ENCODE measurements at places on chromosomes 3 and 15. TPM values are rescaled to one million over a fixed set of nuclear protein-coding genes. Genes with fewer than 3 reads are reported as not detected.

Gene SAMD7
- total RNA-seq = not detected

Gene MYO5C
- total RNA-seq = 2.1 TPM

Gene SLCO3A1
- total RNA-seq = 5.6 TPM

Gene SLC22A13
- total RNA-seq = 0.06 TPM

Gene NME9
- total RNA-seq = not detected

Gene WNT5A
- 6.9 TPM for total RNA-seq

Gene DAZL
- not detected for total RNA-seq

Gene CCDC50
- total RNA-seq = 87.8 TPM

DNA sequence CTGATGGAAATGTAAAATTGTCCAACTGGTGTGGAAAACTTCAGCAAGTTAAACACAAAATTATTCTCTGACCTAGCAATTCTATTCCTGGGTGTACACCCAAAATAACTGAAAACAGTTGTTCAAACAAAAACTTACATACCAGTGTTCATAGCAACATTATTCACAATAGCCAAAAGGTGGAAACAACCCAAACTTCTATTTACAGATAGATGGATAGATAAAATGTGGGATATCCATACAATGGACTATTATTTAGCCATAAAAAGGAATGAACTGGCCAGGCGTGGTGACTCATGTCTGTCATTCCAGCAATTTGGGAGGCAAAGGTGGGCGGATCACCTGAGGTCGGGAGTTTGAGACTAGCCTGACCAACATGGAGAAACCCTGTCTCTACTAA, 6.9 kb upstream of the VWA5B2 start:
- DNase-seq = no peak
- no peaks in the 10 kb centered on the region for H3K4me1 ChIP-seq
- H3K27me3 ChIP-seq = no peaks in the 10 kb centered on the region
- no peaks in the 10 kb centered on the region for H3K36me3 ChIP-seq
- H3K27ac ChIP-seq = no peak overlapping the region

DNA sequence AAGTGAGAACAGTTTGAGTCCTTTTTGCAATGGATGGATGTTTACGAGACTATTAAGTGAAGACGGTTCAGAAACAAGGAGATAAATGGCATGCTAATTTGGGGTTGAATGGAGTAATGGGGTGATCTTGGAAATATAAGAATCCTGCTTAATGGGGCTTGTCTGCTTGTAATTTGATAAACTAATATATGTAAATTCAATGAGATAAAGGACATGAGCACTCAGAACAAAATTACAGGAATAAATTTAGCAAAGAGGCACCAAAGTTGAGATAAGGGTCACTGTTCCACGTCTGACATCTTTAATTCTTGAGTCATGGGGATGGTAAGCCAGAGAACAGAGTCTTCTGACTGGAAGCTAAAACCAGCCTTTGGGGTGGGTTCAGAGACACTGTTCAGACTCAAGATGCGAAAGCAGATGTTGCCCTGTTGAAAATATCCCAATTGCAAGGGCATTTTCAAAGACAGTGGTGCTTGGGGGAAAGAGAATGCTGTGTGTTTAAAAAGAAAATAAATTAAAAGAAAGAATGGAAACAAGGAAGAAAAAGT, 67.8 kb upstream of the CHRNB4 start:
- no peaks in the 10 kb centered on the region for H3K27me3 ChIP-seq
- H3K4me1 ChIP-seq = peaks cover 8% of the 10 kb centered on the region
- no peaks in the 10 kb centered on the region for H3K36me3 ChIP-seq
- no peak overlapping the region for H3K4me3 ChIP-seq

DNA sequence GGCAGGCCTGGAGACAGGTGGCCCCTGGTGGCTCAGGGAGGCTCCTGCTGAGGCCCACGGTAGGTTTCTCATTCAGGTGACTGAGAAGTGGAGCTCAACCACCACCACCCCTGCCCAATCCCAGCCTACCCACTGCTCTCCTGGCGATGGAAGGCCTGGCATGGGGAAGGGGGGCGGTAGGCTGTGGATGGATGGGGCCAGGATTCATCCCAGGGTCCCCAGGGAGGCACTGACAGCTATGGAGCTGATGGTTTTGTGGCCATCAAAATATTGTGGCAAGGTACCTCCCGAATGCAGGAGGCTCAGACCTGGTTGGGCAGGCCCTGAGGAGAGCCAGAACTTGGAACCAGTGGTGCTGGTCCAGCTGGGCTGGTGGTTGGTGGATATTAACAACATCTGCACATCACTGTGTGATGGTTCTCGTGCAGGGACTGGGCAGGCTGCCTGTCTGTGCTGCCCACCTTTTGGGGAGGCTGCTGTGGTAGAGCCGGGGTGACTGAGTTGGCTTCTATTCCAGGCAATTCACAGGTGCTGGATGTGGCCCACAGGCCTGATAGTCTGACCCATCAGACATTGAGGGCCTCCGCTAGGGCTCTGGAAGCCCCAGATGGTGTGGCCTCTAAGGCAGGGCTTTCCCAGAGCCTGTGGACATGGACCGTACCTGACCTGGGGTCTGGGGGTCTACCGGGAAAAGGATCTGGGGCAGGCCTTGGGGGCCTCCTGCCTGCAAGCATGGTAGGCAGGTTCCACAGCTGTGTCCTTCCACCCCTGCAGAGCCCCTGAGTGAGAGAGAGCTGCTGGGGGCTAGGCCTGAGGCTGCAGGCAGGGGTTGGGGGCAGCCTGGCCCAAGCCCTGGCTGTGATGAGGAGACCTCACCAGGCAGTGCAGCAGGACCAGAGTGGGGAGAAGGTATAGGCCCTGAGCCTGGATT, 3.4 kb downstream of the ZBTB47 start:
- peaks cover 48% of the 10 kb centered on the region for H3K4me1 ChIP-seq
- H3K27ac ChIP-seq = no peak overlapping the region
- H3K27me3 ChIP-seq = no peaks in the 10 kb centered on the region
- no peak overlapping the region for H3K4me3 ChIP-seq

GRCh38 chr15:72944565-72944964, 107.7 kb upstream of the NEO1 start:
- no peaks in the 10 kb centered on the region for H3K4me1 ChIP-seq
- H3K36me3 ChIP-seq = no peaks in the 10 kb centered on the region
- no peak overlapping the region for H3K4me3 ChIP-seq
- H3K27me3 ChIP-seq = no peaks in the 10 kb centered on the region

- H3K4me1 ChIP-seq = no peaks in the 10 kb centered on the region
- DNase-seq = peak; percentile 13
- H3K27me3 ChIP-seq = peaks cover 8% of the 10 kb centered on the region
- no peaks in the 10 kb centered on the region for H3K36me3 ChIP-seq
- H3K4me3 ChIP-seq = no peak overlapping the region
Measured at GRCh38 chr3:44104668-44105321, 136.9 kb upstream of the TOPAZ1 start.

- H3K4me1 ChIP-seq = peaks cover 8% of the 10 kb centered on the region
- H3K27me3 ChIP-seq = no peaks in the 10 kb centered on the region
- no peaks in the 10 kb centered on the region for H3K36me3 ChIP-seq
- H3K4me3 ChIP-seq = no peak overlapping the region
- no peak for DNase-seq
Measured at GRCh38 chr3:33095436-33095835, 1.5 kb downstream of the GLB1 start.

GRCh38 chr15:62946940-62947339, 95.6 kb upstream of the TPM1 start:
- H3K36me3 ChIP-seq = no peaks in the 10 kb centered on the region
- no peaks in the 10 kb centered on the region for H3K4me1 ChIP-seq
- H3K27me3 ChIP-seq = no peaks in the 10 kb centered on the region
- H3K4me3 ChIP-seq = no peak overlapping the region
- no peak overlapping the region for H3K27ac ChIP-seq
- DNase-seq = no peak

GRCh38 chr15:96974761-96975160, 644.3 kb downstream of the NR2F2 start:
- no peak overlapping the region for H3K27ac ChIP-seq
- DNase-seq = no peak
- H3K4me1 ChIP-seq = no peaks in the 10 kb centered on the region
- H3K4me3 ChIP-seq = no peak overlapping the region
- no peaks in the 10 kb centered on the region for H3K27me3 ChIP-seq

GRCh38 chr3:148187296-148187695, 510.4 kb upstream of the AGTR1 start:
- H3K4me1 ChIP-seq = no peaks in the 10 kb centered on the region
- DNase-seq = no peak
- H3K27ac ChIP-seq = no peak overlapping the region
- H3K36me3 ChIP-seq = no peaks in the 10 kb centered on the region
- H3K27me3 ChIP-seq = no peaks in the 10 kb centered on the region

GRCh38 chr3:175593331-175593730, 734.2 kb downstream of the NAALADL2 start:
- no peak for DNase-seq
- no peaks in the 10 kb centered on the region for H3K36me3 ChIP-seq
- no peaks in the 10 kb centered on the region for H3K27me3 ChIP-seq
- no peak overlapping the region for H3K4me3 ChIP-seq
- no peak overlapping the region for H3K27ac ChIP-seq

- H3K36me3 ChIP-seq = no peaks in the 10 kb centered on the region
- no peak for DNase-seq
- H3K4me3 ChIP-seq = no peak overlapping the region
- no peaks in the 10 kb centered on the region for H3K4me1 ChIP-seq
- H3K27me3 ChIP-seq = no peaks in the 10 kb centered on the region
- H3K27ac ChIP-seq = no peak overlapping the region
Measured at GRCh38 chr3:139778682-139779233, 101.0 kb upstream of the NMNAT3 start.

- H3K36me3 ChIP-seq = no peaks in the 10 kb centered on the region
- H3K27ac ChIP-seq = no peak overlapping the region
- no peak overlapping the region for H3K4me3 ChIP-seq
- no peaks in the 10 kb centered on the region for H3K4me1 ChIP-seq
Measured at GRCh38 chr3:152151216-152151876, 117.4 kb upstream of the MBNL1 start.

GRCh38 chr3:122786066-122786465, 7.6 kb downstream of the HSPBAP1 start:
- no peak overlapping the region for H3K4me3 ChIP-seq
- H3K4me1 ChIP-seq = peaks cover 14% of the 10 kb centered on the region
- H3K27ac ChIP-seq = peak overlapping the region; percentile 59
- H3K27me3 ChIP-seq = no peaks in the 10 kb centered on the region

DNA sequence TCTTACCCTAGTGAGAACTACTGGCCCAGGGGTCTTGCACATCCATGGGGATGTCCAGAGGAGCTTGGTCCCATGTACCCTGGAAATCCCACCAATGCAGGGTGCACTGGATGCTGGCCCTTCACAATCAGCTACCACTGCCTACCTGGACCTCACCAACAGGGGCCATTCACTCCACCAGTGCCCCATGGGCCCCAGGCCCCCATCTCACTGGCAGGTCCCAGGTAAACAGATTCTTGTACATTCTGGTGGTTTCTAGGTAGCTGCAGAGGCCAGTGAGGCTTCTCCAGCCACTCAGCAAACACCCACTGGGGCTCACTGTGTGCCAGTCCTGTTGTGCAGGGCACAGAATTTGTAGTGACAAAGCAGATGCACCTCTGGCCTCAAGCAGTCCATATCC, 24.9 kb downstream of the RAB6B start:
- DNase-seq = no peak
- H3K27me3 ChIP-seq = no peaks in the 10 kb centered on the region
- no peak overlapping the region for H3K4me3 ChIP-seq
- no peak overlapping the region for H3K27ac ChIP-seq

- H3K36me3 ChIP-seq = no peaks in the 10 kb centered on the region
- no peaks in the 10 kb centered on the region for H3K4me1 ChIP-seq
- no peaks in the 10 kb centered on the region for H3K27me3 ChIP-seq
- no peak overlapping the region for H3K4me3 ChIP-seq
- DNase-seq = no peak
- H3K27ac ChIP-seq = no peak overlapping the region
Measured at GRCh38 chr3:170745211-170745718, 124.7 kb downstream of the RPL22L1 start.

DNA sequence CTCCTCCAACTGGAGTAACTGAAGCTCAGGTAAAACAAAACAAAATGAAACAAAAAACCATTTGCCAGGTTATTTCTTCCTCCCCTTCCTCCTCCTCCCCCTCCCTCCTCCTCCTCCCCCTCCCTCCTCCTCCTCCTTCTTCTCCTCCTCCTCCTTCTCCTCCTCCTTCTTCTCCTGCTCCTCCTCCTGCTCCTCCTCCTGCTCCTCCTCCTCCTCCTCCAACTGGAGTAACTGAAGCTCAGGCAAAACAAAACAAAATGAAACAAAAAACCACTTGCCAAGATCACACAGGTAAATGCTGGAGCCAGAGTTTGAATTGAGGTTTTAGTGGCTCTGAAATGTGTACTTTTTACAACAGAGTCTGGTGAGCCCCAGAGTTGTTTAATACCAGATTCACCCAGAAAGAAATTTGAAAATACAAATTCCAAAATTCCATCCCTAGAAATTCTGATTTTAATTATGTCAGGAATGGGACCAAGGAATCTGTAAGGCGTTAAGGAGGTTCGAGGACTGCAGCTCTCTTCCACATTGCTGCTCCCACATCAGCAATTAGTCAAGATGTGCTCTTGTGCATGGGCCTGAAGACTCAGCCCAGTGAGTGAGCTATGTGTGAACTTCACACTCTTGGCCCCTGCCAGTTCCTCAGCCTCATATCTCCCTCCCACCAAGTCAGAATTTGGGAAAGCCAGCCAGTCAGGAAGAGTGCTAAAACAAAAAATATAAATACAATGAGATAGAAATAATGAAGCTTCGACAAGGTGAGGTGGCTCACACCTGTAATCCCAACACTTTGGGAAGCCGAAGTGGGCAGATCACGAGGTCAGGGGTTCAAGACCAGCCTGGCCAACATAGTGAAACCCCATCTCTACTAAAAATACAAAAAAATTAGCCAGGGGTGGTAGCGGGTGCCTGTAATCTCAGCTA, 31.6 kb upstream of the ZNF770 start:
- peak overlapping the region; percentile 23 for H3K4me3 ChIP-seq
- no peaks in the 10 kb centered on the region for H3K4me1 ChIP-seq
- H3K27ac ChIP-seq = no peak overlapping the region
- H3K27me3 ChIP-seq = no peaks in the 10 kb centered on the region

GRCh38 chr15:70137967-70138366, 40.2 kb upstream of the TLE3 start:
- peaks cover 6% of the 10 kb centered on the region for H3K27me3 ChIP-seq
- no peak for DNase-seq
- no peak overlapping the region for H3K27ac ChIP-seq
